IPS-NIHi11 (cell line): ENCODE measurements at places on chromosomes 7 and 10.
A peak's percentile ranks its signal among the peaks of the same experiment; 100 is the strongest.

GRCh38 chr10:97508342-97508741 lies 9.6 kb downstream of the UBTD1 start:
- no peak for DNase-seq

DNA sequence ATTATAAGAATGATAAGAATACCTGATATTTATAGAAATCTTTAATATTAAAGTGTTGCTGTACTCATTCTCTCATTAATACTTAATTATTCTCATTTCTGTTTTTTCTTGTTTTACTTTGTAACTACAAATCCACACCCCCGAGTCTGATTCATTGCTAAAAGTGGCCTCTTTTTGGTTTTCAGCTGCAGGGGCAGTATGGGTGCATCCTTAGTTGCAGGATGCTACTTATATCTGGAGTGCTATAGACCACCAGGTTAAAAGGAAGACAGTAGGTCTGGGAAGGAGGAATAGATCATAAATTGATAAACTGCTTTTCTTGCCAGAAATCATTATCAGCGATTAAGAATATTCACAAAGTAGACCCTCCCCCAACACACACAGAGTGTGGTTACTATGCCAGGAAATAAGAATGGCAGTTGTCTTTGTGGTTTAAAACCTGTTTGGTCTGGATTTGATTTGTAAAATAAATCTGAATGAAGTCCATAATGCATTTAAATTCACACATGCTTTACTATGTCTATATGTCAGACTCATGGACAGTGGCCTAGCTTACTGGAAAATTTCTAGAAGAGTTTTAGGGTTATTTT lies 96.5 kb downstream of the NRF1 start:
- DNase-seq = no peak

DNA sequence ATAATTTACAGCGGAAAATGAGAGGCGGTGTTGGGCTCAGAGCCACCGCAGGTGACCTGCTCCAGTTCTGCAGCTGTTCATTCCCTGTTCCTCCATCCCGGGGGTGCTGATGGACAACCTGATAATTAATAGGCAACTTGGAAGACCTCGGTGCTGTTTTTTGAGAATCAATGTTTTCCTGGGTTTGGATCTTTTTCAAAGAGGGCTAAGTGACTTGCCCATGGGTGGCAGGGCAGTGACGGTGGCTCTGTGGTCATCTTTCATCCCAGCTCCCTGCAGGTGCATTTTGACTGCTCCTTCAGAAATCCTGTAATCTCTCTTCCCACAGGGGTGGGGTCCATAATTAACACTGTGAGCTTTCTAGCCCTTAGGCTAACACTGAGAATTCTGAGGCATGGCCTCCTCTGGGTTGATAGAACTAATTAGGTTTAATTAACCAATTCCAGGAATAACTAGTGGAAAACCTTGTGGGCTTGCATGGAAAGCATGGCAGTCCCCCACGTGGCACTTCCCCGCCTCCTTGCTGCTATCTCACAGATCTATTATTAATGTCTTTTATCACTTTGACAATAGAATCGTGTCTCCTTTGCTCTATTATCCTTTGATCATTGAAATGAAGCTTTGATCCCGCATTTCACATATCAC lies 217.9 kb downstream of the GLRX3 start:
- no peak for DNase-seq

DNA sequence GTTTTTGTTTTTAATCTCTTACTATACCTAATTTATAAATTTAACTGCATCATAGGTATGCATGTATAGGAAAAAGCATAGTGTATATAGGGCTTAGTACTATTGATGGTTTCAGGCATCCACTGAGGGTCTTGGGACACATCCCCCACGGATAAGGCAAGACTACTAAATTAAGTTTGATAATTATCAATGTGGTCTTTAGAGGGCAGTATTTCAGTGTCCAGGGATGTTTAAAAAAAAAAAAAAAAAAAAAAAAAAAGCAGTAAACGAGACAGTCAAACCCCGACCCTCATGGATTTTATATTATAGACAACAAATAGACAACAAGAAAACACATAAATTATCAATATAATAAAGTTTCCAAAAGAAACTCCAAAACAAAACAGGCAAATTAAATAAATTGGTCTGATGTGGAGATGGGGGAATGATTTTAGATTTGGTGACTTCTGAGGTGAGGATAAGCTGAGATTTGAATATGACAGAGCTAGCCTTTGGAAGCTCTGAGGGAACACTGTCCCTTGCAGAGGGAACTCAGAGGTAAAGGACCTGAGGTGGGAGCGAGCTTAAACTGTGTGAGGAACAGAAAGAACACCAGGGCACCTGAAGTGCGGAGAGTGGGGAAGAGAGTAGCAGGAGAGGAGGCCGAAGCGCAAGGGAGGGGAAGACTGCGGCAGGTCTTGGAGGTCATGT lies 14.8 kb downstream of the ACSM6 start:
- DNase-seq = peak; percentile 43

- DNase-seq = no peak
Observed at GRCh38 chr10:78335691-78336401, 302.2 kb downstream of the RPS24 start.

- no peak for DNase-seq
Observed at GRCh38 chr10:127146661-127147060, 49.7 kb downstream of the INSYN2A start.

- peak; percentile 62 for DNase-seq
Observed at GRCh38 chr10:111078505-111079185, 1.8 kb downstream of the ADRA2A start.

- DNase-seq = no peak
Observed at GRCh38 chr10:119203006-119203405, 4.4 kb upstream of the GRK5 start.

DNA sequence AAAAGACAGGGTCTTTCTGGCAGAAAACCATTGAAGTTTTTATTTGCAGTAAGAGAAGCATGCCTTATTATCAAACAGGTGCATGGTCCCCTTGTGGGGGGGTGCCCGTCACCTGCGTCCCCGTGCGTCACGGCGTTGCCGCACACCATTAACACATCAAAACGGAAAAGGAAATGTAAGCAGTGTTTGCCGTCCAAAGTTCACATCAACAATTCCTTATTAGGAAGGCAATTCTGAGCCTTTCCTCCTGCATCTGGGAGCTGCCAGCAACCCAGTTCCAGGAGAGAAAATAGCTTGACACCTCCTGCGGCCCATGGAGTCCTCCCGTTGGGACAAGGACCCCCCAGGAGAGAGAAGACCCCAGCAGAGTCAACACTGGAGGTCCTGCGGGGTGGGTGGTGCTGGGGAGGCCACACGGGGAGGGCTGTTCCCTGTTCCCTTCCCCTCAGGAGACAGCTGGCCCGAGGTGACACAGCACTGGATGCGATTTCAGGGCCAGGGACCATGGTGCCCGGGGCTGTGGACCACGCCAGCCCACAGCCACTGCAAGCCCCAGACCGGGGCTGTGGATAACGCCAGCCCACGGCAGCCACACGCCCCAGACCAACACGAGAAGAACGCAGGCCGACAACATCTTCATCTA lies 39.5 kb downstream of the DIP2C start:
- no peak for DNase-seq

GRCh38 chr10:19014034-19014433 lies 34.6 kb upstream of the MALRD1 start:
- no peak for DNase-seq

DNA sequence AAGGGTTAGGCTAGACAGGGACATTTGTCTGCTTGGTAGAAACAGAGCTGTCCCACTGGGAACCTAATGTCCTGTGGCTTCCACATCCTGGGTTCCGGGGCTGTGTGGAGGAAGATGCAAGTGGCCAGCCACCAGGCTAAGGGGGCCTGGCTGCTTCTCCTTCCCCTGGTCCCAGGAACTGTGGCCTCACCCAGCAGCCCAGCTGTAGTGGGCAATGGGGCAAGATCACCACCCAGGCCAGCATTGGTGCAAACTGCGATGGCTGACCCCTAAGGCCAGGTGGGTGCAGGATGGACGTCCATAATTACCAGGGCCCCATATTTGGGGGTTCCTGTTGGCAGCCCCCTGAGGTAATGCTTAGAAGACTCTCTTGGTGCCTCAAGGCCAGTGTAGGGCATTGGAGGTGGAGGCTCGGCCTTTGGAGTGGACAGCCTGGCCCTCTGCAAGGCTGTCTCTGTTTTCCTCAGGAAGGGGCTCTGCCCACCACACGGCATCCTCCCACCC lies 226.7 kb downstream of the TCF7L2 start:
- DNase-seq = no peak

GRCh38 chr7:69318794-69319193 lies 279.5 kb upstream of the AUTS2 start:
- DNase-seq = no peak

DNA sequence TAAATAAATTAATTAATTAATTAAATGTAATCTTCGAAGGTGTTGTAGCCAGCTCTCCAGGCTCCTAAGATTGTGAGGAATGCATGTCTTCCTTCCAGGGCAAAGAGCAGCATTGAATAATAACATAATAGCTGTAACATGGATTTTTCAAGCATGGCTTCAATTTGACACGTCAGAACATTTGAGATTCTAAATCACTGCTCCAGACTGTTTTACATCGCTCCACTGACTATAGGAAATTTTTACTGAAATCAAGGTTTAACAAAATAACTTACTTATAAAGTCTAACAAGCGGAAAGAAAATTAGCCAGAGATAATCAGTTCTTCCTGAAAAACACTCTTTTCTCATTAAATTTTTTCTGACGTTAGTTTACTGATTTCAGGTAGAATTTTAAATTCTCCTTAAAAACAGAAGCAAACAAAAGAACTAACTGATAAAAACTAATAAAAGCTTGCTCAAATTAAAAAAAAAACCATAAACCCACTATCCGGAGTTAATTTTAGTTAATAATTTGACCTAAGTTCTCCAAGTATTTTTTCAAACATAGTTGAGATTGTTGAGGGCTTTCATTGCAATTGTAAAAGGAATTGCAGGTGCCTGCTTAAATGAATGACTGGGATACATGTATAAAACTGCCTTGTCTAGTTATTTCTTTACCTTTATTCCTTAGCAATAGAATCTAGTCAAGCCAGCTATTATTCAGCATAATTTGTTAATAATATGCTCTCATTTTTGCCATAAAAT lies 51.2 kb upstream of the SGCE start:
- no peak for DNase-seq

- no peak for DNase-seq
Observed at GRCh38 chr7:102030696-102031095, 213.3 kb downstream of the CUX1 start.

GRCh38 chr10:96365571-96365970 lies 6.8 kb upstream of the OPALIN start:
- DNase-seq = no peak

GRCh38 chr10:44874166-44874565 lies 37.0 kb upstream of the TMEM72 start:
- no peak for DNase-seq

DNA sequence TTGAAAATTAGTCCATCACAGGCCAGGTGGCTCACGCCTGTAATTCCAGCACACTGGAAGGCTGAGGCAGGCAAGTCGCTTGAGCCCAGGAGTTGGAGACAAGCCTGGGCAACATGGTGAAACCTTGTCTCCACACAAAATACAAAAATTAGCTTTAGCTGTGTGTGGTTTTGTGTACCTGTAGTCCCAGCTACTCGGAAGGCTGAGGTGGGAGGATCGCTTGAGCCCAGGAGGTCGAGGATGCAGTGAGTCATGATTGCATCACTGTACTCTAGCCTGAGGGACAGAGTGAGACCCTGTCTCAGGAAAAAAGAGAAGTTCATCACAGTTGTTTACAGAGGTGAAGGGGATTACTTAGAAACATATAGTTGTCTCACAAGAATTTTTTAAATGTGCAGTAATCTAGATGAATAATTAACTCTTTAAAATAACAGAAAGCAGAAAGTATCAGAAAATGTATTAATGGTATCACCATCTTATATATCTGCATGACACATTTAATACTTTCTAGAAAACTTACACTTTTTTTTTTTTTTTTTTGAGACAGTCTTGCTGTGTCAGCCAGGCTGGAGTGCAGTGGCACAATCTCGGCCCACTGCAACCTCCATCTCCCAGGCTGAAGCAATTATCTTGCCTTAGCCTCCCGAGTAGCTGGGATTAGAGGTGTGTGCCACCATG lies 8.9 kb downstream of the LCOR start:
- DNase-seq = no peak

GRCh38 chr7:732094-732541 lies 5.0 kb upstream of the PRKAR1B start:
- DNase-seq = peak; percentile 83

DNA sequence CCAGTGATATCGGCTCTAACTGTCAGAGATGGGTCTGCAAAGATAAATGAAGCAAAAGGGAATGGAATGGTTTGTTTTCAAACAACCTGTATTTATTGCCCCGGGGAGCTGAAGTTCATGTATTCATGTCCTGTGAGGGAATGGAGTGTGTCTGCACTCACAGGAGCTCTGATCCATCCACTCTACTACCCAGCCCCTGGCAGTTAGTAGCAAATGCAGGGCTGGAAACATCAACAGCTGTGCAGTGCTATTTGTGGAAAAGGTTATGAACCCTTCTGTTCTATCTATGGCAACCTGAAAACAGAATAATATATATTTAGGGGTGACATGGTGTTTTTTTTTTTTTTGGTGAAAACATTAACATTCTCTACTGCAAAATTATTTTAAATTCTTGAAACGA lies 9.8 kb downstream of the AGR2 start:
- no peak for DNase-seq

DNA sequence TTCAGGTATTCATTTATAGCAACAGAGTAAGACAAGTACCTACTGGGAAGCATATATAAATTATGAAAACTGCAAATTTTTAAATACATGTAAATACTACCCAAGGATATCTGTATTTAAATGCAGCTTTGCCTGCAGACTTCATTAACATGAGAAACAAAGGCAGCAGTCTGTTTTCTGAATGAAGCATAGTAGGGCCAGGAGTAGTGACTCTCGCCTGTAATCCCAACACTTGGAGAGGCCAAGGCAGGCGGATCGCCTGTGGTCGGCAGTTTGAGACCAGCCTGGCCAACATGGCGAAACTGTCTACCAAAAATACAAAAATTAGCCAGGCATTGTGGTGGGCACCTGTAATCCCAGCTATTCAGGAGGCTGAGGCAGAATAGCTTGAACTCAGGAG lies 42.5 kb upstream of the PHF14 start:
- DNase-seq = no peak

DNA sequence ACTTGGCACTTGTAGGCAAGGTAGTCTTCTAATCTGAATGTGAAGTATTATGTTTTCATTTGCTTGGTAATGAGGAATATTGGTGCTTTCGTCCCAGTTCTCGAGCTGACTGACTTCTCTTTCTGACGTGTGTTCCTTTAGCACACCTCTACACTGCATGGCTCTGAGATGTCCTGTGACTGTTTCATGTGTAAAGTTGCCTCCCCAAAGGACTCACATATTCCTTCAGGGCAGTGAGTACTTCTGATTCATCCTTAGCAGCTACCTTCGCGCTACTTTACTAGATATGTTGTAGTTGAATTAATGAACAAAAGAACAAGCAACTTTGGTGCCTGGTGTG lies 113.7 kb downstream of the EGFR start:
- no peak for DNase-seq

DNA sequence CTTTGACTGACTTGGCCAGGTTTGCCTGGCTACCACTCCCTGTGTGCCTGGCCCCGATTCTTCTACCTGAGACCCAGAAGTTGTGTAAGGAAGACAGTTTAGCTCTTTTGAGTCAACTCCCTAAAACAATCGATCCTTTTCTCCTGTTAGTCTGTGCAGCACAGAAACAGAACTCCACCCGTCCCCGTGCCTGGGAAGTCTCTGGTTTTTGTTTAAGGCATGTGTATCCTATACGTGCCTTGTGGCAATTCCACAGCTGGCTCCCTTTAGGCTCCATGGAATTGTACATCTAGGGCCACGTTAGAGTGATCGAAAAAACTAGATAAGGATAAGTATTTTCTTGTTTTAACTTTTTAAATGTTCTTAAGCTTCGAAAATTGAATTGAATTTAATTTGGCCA lies 131.6 kb downstream of the BICC1 start:
- DNase-seq = no peak
